Fibroblast of lung (primary cell): ENCODE measurements at places on chromosomes 7 and 10.

- DNase-seq: no peak
Observed at GRCh38 chr10:88721392-88721791, 15.3 kb downstream of the LIPK start.

- no peak for DNase-seq
Observed at GRCh38 chr7:51219261-51219988, 97.2 kb downstream of the COBL start.

- no peak for DNase-seq
Observed at GRCh38 chr10:34396663-34397062, 418.4 kb downstream of the PARD3 start.

DNA sequence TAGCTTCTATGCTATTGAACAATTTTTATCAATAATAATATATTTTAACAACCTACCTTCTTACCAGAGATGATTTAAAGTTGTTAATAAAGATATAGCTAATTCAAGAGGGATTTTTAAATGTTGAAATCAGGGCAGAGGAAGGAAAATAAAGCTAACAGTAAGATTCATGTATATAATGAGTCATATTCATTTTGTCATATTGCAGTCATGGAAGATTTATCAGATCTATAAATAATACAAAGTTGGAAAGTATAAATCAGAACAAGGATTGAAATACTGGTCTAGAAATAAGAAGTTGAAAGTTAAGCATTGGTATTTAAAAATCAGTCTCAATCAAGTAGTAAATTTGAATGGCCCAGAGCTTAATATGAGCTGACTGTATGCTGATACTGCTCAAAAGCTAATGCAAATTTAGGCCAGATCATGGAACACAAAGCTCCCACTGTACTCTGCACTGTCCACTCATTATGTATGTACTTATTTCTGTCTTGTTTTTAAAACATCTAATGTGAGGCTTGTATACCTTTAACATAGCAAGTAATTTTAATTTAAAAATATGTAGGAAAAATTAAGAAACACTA is 196.9 kb downstream of the ZEB1 start:
- DNase-seq: no peak

DNA sequence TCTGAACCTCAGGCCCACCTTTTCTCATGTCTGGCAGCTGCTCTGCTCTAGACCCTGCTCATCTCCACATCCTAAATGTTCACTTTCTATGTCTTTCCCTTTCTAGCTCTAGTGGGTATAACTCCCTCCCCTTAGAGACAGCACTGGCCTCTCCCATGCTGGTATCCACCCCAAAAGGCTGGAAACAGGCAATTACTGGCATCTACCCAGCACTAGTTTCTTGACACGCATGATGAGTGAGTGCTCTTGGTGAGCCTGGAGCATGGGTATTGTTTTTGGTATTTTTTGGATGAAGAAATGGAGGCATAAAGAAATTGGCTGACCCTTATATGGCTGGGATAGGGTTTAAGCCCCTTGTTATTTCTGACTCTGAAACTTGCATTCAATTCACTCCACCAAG is 156.0 kb downstream of the EGFR start:
- DNase-seq: no peak

DNA sequence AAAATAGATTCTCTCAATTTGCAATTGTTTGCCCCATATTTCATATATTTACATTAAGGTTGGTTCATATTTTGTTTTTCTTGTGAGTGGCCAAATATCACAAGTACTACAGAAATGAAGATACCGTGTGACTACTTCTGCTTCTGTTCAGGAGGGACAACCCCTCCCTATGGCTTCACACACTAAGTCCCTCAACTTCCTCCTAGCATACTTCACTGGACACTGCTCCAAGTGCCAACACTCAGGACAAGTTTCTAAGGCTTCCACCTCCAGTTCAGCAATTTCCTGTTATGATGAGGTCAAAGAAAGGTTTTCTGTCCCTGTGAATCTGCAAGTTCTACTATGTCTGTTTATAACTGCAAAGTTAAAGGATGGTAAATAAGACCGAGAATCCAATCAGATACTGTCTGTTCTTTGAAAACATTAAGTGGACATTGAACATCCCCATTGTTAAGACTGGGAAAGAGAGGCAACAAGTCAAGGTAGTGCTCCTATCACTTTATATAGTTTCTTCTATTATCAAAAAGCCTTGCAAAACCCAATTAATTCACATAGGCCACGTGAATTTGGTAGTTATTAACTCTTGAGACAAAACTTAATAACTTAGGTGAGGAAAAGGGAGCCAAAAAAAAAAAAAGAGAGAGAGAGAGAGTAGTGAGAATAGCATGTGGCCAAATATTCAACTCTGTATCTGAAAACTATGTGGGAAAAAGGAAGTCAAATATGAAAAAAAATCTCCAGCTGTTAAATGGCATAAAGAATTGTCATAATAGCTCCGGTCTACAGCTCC is 81.3 kb upstream of the DKK1 start:
- peak; percentile 4 for DNase-seq

GRCh38 chr7:17590221-17590620 is 291.8 kb downstream of the AHR start:
- no peak for DNase-seq

GRCh38 chr10:58266003-58266825 is 1.5 kb downstream of the IPMK start:
- peak; percentile 63 for DNase-seq

GRCh38 chr7:148856578-148856881 is 27.6 kb downstream of the EZH2 start:
- DNase-seq: no peak
